ENCODE measurements at places on chromosomes 11 and 22.

GRCh38 chr11:59800390-59801025 is 10.1 kb downstream of the MRPL16 start:
- DNase-seq: no peak

- DNase-seq: peak; percentile 9
Observed at GRCh38 chr22:49046546-49047361, 780.9 kb downstream of the BRD1 start.

DNA sequence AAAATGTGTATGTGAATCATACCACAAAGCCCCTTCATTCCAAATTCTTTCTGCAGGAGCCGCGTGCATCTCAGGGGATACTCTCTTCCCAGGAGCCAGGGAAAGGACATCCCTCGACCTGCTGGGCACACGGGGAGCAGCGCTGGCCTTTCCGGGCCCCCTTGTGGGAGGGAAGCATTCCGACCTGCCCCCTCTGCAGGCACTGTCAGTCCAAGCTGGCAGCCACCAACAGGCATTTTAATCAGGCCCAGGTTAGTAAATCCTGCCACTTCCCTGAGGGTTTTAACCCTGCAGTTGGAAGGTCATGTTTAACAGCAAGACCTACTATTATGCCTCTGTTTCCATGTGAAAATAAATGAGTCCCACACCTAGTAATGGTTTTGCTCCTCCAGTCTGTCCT is 391.5 kb downstream of the SHANK2 start:
- DNase-seq: no peak

DNA sequence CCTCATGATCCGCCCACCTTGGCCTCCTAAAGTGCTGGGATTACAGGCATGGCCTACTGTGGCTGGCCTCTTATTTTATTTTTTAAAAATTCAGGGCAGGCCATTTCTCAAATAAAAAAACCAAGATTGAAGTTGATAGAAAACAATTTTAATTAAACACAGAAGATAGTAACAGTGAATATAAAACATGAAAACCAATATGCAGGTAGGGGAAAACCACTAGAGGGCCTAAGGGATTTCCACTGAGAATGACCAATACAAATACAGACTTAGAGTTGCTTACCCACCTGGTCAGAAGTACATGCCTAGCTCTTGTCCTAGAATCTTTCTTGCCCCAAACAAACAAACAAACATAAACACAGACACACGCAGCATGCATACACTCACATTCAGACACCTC is 1.7 kb upstream of the RTCB start:
- DNase-seq: no peak

DNA sequence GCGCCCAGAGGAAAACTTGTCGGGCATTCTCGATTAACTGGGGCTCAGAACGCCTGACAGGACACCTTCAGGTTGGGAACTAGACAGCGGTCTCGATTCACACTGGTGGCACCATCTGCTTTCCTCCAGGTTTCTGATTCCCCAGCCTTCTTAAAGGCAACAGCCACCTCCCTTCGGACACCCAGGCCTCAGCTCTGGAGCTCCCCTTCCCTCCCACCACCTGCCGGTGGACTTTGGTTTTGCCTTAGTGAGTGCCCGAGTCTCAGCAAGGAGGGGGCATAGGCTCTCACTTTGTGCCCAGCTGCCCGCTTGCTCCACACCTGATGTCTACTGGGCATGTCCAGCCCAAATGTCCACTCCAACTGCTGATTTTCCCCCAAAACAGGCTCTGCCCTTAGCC is 110.4 kb upstream of the PARVA start:
- no peak for DNase-seq

DNA sequence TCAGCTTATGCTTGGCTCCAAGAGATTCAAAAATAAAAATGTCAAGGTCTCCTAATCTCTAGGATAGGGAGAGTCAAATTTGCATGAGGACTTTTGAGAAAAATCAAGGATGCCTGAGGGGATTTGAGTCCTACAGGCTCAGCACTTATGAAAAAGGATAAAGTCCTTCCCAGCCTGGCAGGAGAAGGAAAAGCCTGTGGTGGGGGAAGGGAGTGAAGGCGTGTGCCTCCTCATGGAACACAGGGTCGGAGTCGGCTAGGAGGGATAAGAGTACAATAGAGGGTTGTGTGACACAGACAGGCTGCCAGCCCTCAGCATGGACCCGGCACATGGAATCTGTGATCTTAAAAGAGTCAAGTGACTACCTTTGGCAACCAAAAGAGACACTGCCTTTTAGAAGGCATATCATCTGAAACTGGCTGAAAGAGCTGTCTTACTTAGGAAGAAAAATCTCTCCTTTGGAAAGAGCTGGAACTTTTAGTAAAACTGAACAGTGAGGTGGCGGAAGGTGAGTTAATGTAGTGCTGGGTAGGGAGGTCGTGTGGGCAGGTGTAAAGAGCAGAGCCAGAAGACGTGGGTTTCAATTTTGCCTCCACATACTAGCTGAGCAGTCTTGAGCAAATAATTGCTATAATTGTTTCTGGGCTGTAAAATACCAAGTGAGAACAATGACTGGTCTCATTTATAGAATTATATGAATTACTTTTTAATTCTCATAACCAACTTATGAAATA is 58.8 kb upstream of the RDX start:
- DNase-seq: no peak

DNA sequence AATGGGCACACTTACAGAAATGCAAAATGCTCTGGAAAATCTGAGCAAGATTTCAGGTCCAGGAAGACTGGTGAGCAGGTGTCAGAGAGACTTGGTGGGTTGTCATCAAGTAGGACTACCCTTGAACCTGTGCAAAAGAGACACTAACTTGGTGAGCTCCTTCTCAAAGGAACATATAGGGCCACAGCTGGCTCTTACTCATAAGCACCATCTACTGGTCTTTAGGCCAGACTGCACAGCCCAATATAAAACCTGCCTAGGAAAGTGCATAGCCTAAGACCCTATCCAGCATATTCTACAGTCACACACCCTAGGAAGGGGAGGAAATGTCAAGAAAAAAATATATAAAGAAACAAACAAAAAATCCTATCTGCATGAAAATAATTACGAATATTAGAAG is 18.2 kb upstream of the OR10W1 start:
- no peak for DNase-seq

GRCh38 chr11:120467627-120468026 is 43.9 kb upstream of the GRIK4 start:
- no peak for DNase-seq

DNA sequence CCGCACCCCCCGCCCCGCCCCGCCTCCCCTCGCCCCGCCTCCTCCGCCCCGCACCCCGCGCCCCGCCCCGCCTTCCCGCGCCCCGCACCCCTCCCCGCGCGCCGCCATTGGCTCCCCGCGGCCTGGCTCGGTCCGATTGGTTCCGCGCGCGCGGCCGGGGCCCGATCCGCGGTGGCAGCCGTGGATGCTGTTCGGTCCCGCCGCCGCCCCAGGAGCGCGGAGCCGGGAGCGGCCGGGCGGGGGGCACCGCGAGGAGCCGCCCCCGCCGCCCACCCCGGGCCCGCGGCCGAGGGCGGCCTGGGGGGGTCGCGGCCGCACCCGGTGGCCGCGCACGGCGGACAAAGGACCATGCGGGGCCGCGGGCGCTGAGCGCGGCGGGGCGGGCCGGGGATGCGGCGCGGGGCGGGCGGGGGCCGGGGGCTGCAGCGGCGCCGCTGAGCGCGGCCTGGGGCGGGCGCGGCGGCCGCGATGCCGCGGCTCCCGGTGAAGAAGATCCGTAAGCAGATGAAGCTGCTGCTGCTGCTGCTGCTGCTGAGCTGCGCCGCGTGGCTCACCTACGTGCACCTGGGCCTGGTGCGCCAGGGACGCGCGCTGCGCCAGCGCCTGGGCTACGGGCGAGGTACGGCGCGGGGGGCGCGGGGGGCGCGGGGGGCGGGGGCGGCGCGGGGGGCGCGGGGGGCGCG is at the start of gene B4GALNT4:
Gene B4GALNT4 (plus strand): TSS at position 164 of the 683 bp plus-strand sequence. CDS start 305 bp downstream, at position 469.
- DNase-seq: peak; percentile 25

DNA sequence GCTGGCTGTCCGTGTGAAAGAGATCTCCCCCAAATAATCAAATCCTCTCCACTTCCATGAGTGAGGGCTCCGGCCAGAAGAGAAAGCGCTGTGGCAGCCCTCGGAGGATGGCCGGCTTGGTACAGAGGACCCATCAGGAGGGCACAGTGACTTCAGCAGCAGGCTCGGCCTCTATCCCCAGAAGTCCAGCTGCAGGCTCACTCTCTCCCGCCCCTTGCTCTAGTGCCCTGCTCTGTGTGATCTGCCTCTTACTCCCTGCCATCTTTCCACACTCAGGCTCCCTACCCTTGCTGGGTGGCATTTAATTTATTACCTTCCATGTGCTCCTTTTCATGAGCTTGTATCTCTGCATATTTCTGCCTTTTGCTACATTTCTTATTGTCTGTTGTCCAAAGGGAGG is 129.7 kb downstream of the SPATA19 start:
- DNase-seq: no peak

GRCh38 chr22:48832592-48832991 is 995.1 kb downstream of the BRD1 start:
- no peak for DNase-seq

- no peak for DNase-seq
Observed at GRCh38 chr11:20415432-20415831, 27.9 kb downstream of the PRMT3 start.

DNA sequence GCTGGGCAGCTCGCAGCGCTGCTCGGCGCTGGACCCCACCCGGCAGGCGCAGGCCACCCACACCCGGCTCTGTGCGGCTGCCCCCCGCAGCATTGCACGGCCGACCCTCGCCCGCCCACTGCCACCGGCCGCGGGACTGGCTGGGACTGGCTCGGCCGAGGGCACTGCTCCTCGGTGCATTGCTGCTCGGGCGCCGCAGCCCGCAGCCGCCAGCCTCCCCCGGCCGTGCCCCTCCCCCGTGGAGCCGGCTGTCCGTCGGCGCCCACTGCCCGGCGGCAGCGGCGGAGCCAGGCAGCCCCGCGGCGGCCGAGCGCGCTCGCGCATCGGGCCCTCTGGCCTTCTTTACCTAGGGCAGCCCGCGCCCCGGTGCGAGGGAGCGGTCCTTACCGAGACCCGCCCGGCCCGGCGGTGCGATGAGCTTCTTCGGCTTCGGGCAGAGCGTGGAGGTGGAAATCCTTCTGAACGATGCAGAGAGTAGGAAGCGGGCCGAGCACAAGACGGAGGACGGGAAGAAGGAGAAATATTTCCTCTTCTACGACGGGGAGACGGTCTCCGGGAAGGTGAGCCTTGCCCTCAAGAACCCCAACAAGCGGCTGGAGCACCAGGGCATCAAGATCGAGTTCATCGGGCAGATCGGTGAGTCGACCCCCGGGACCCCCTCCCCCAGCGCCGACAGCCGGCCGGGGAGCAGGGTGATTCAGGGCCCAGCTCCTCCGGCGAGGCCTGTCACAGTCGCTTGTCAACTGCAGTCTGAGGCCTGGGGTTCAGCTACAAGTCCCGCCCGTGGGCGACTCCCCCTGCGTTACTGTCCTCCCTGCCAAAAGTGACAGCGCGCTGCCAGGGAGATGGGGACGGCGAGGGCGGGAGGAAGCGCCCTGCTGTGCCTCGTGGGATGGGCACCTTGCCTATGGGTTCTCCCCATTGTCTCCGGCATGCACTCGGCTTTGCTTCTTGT is 516 bp downstream of the VPS26B start:
- peak; percentile 50 for DNase-seq

DNA sequence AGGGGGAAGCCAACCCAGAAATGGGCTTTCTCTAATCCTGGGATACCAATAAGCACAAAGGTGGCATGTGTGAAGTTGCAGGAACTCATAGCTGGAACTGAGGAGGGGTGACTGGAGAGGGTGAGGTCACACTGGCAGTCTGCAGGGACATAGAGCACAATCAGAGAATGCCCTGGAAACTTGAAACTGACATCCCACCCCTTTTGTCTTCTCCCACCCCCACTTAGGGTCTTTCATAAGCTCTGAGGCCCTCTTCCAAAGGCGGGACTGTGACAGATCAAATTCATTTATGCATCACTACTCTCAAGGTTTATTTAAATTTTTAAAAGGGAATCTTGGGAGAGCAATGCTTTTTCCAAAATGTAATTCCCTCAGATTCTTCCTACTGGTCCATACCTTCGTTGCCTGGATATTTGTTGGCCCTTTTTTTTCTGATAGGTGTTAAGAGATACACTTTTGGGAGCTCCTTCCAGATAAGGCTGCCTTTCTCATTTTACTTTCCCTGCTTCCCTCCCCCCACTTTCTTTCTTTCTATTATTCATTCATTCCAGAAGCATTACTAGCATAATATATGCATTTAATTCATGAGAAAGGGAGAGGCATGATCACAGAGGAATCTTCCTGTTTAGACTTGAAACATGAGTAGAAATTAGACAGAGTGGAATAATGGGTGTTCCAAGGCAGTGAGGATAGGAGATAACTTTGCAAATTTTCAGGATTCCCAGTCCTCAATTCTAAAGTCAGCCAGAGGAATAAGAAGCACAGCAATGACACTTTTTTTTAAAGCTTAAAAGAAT is 14.8 kb downstream of the OR51E2 start:
- DNase-seq: no peak

- DNase-seq: no peak
Observed at GRCh38 chr22:32444068-32444467, 20.2 kb downstream of the BPIFC start.

- no peak for DNase-seq
Observed at GRCh38 chr22:43036282-43036829, 21.4 kb upstream of the PACSIN2 start.

GRCh38 chr11:110356762-110357671 is 60.6 kb upstream of the RDX start:
- no peak for DNase-seq

- no peak for DNase-seq
Observed at GRCh38 chr11:71265559-71266092, 13.2 kb upstream of the SHANK2 start.

DNA sequence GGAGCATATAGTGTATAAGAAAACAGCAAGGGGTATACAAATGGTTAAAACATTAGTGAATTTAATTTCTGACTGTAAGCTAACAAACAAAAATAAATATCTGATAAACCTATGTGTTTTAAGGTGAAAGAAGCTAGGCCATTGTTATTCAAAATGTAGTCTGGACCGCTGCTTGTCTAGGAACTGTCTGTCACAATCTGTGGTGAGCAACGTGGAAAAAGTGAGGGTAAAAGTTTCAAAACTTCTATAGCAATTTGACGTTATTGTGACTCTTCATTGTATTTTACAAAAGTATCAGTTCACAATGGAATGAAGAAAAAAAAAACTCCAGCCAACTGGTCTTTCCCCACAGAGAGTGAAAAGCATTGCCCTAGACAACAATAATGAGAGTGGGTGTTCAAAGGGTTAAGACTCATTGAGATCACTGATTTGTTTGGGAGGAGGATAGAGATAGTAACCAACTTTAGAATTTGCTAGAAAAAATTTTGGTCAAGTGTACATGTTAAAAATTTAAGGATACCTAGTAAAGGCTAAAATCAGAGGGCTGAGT is 79.1 kb downstream of the UVRAG start:
- no peak for DNase-seq

- DNase-seq: no peak
Observed at GRCh38 chr11:95595973-95596489, 193.6 kb downstream of the FAM76B start.

GRCh38 chr11:120147094-120147949 is 9.4 kb upstream of the TRIM29 start:
- no peak for DNase-seq
